Activated T-helper 1 cell treated with anti-CD3 and anti-CD28 coated beads, Interleukin-12 subunit alpha, Interleukin-12 subunit beta, Interleukin-2, Interleukin-4 antibody, amounts not matched to agents 30 ng/mL and 10 ng/mL and 1 ng/mL, durations not matched to agents 14 hours and 24 hours and 36 hours (primary cell): ENCODE measurements at places on chromosomes 16 and 17.
A peak's percentile ranks its signal among the peaks of the same experiment; 100 is the strongest.

- no peak for DNase-seq
- H3K27me3 ChIP-seq: peaks cover 12% of the 10 kb centered on the region
- no peak overlapping the region for H3K27ac ChIP-seq
- H3K36me3 ChIP-seq: no peaks in the 10 kb centered on the region
- no peaks in the 10 kb centered on the region for H3K4me1 ChIP-seq
These were observed 5.0 kb upstream of the PVALEF start for GRCh38 chr17:81160306-81160705.

GRCh38 chr17:82687375-82687861 is 11.1 kb downstream of the RAB40B start:
- no peaks in the 10 kb centered on the region for H3K27me3 ChIP-seq
- DNase-seq: no peak
- no peaks in the 10 kb centered on the region for H3K36me3 ChIP-seq
- H3K4me1 ChIP-seq: peaks cover 7% of the 10 kb centered on the region
- H3K27ac ChIP-seq: no peak overlapping the region

- peaks cover 65% of the 10 kb centered on the region for H3K27me3 ChIP-seq
- H3K27ac ChIP-seq: no peak overlapping the region
- H3K4me3 ChIP-seq: no peak overlapping the region
- DNase-seq: peak; percentile 67
These were observed 41.5 kb downstream of the CD300LF start for GRCh38 chr17:74671031-74671771.

DNA sequence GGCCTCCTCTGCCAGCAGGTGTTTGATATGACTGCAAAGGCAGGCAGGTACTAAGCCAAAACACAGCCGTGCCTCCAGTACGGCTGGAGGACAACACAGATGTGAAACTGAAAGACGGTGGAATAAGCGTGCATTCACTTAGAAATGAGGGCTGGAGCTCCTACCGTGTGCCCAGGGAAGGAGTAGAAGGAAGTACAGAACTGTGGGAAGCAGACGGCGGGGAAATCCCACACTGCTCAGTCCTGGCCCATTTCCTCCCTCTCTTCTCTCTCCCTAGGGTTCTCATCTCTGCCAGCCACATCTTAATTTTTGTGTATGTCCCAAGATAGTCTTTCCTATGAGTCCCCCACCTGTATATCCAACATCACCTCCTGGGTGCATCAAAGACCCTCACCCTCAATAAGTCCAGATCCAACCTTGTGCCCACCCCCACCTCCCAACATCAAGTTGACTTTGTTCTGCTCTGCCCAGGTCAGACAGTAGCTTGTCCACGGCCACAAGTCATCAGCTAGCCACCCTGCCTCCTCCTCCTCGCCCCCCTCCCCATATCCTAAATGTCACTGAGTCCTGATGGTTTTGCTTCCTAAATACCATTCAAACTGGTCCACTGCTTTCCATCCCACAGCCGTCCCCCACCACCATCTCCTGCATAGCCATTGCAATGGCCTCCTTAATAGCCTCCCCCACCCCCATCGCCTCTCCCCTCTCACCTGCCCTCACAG is 77.1 kb upstream of the RPL38 start:
- H3K4me1 ChIP-seq: no peaks in the 10 kb centered on the region
- H3K27me3 ChIP-seq: peaks cover 1% of the 10 kb centered on the region
- DNase-seq: no peak

DNA sequence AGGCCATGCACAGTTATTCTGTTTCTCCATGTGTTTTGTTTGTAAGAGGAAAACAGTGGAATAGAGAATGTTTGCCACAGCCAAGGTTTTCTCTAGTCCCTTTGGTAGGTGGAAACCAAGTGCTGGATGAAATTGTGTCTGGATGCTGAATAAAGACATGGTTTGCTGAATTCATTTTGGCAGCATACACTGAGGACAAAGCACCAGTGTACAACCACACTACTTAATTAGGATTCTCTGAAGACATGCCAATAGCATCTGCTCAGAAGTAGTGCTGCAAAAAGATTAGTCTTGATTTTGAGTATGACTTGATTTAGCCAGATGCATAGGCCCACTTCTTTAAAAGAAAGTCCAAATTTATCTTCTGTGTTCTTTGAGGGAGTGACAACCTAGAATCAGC is 230.5 kb upstream of the CACNG5 start:
- no peak overlapping the region for H3K27ac ChIP-seq
- no peak for DNase-seq
- peaks cover 23% of the 10 kb centered on the region for H3K36me3 ChIP-seq
- H3K27me3 ChIP-seq: no peaks in the 10 kb centered on the region

- DNase-seq: no peak
- H3K36me3 ChIP-seq: no peaks in the 10 kb centered on the region
- no peak overlapping the region for H3K4me3 ChIP-seq
- H3K4me1 ChIP-seq: peaks cover 34% of the 10 kb centered on the region
These were observed 185.5 kb downstream of the LGALS9B start for GRCh38 chr17:20281860-20282259.

- no peak overlapping the region for H3K27ac ChIP-seq
- DNase-seq: no peak
- peaks cover 15% of the 10 kb centered on the region for H3K27me3 ChIP-seq
- H3K36me3 ChIP-seq: no peaks in the 10 kb centered on the region
- H3K4me1 ChIP-seq: no peaks in the 10 kb centered on the region
These were observed 22.9 kb upstream of the NKD1 start for GRCh38 chr16:50525262-50525661.

- DNase-seq: no peak
- H3K27ac ChIP-seq: peak overlapping the region; percentile 84
- peaks cover 34% of the 10 kb centered on the region for H3K4me1 ChIP-seq
- peaks cover 32% of the 10 kb centered on the region for H3K27me3 ChIP-seq
These were observed 92.9 kb downstream of the RGS9 start for GRCh38 chr17:65230040-65230439.

DNA sequence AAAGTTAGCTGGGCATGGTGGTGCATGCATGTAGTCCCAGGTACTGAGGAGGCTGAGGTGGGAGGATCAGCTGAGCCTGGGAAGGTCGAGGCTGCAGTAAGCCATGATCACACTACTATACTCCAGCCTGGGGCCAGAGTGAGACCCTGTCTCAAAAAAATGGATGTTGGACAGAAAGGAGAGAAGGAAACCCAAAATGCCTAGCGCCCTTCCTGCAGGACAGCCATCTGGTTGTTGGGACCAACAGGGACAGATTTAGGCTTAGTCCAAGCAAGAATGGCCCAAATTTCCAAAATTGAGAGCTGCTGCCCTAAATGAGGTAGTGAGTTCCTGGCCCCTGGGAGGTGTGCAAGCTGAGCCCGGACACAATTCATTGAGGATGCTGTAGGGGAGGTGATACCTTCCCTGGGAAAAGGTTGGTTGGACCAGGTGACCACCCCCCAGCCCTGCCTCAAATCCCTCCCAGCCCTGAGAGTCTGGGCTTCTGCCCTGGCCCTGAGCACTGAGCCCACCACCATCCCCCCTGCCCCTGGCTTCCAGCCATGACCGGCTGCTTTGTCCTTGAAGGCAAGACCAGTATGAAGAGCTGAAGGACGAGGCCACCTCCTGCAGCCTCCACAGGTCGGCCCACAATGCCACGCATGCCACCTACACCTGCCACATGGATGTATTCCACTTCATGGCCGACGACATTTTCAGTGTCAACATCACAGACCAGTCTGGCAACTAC is 35.1 kb downstream of the IL21R start:
- H3K4me3 ChIP-seq: no peak overlapping the region
- H3K27me3 ChIP-seq: peaks cover 2% of the 10 kb centered on the region
- peak overlapping the region; percentile 63 for H3K27ac ChIP-seq
- peaks cover 24% of the 10 kb centered on the region for H3K4me1 ChIP-seq
- H3K36me3 ChIP-seq: peaks cover 66% of the 10 kb centered on the region

GRCh38 chr16:12345349-12345748 is 368.8 kb downstream of the SNX29 start:
- no peak overlapping the region for H3K27ac ChIP-seq
- no peaks in the 10 kb centered on the region for H3K27me3 ChIP-seq
- H3K4me3 ChIP-seq: no peak overlapping the region
- no peaks in the 10 kb centered on the region for H3K4me1 ChIP-seq
- DNase-seq: no peak

DNA sequence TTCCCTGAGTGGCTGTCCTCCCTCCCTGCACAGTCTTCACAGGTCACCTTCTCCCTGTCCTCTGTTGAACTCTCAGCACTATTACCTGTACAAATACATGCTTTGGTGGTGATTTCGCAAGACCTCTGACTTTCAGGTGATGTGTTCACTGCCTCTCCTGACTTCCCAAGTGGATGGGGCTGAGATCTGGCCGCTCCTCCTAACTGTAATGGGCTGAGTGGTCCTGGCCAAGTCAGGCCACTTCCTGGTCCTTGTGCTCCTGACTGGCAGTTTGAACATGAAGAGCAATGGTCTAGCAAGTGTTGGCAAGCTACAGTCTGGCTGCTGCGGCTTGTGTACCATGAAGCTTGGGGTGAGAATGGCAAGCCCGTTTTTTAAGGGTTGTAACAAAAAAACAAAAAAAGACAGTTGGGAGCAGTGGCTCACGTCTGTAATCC is 11.7 kb upstream of the TMED6 start:
- H3K27me3 ChIP-seq: no peaks in the 10 kb centered on the region
- H3K36me3 ChIP-seq: peaks cover 42% of the 10 kb centered on the region
- no peak overlapping the region for H3K4me3 ChIP-seq
- H3K4me1 ChIP-seq: peaks cover 16% of the 10 kb centered on the region

DNA sequence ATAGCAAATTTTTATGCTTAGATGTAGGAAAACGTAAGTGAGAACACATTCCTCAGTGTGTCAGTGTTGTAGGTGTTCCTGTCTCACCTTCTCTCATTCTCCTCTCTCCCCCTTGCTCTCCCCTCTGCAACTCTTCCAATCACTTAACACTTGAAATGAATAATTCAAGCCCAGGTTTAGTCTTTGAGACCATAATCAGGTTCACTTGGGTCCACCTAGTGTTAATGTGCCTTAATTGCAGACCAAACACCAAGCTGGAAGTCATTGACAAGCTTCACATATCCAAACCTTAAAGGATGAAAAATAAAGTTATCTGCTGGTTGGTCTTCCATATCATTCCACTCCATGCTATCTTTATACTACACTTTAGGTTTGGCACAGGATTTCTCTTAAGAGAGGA is 37.0 kb downstream of the STXBP4 start:
- no peak for DNase-seq
- H3K4me1 ChIP-seq: no peaks in the 10 kb centered on the region
- H3K27me3 ChIP-seq: no peaks in the 10 kb centered on the region
- no peak overlapping the region for H3K4me3 ChIP-seq
- peaks cover 2% of the 10 kb centered on the region for H3K36me3 ChIP-seq
- no peak overlapping the region for H3K27ac ChIP-seq

- no peak overlapping the region for H3K4me3 ChIP-seq
- H3K27me3 ChIP-seq: peaks cover 2% of the 10 kb centered on the region
- H3K4me1 ChIP-seq: peaks cover 9% of the 10 kb centered on the region
- no peak for DNase-seq
- no peak overlapping the region for H3K27ac ChIP-seq
These were observed 254.6 kb downstream of the MRTFB start for GRCh38 chr16:14325502-14326401.

GRCh38 chr16:364595-365491 is 5.5 kb downstream of the MRPL28 start:
- DNase-seq: no peak
- peaks cover 1% of the 10 kb centered on the region for H3K27me3 ChIP-seq
- H3K36me3 ChIP-seq: peaks cover 4% of the 10 kb centered on the region
- H3K4me3 ChIP-seq: no peak overlapping the region

- no peak overlapping the region for H3K27ac ChIP-seq
- H3K4me3 ChIP-seq: no peak overlapping the region
- no peaks in the 10 kb centered on the region for H3K27me3 ChIP-seq
- no peaks in the 10 kb centered on the region for H3K4me1 ChIP-seq
- DNase-seq: no peak
These were observed 312.2 kb downstream of the RBFOX1 start for GRCh38 chr16:7644811-7645210.

DNA sequence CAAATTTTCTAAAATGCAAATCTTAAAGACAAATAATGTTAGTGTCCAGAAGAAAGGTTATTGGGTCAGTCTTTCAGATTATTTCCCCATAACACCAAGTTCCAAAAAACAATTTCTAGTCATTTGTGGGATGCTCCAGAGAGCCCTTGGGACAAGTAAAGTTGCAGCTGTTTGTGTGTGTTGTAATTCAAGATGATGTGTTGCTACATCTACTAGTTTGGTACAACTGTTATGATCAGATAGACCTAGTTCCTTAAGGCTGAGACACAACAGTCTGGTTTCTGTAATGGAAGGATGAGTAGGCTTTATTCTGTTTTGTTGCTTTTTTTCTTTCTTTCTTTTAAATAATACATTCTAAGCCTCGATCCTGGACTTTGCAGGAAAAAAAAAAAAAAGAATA is 41.9 kb downstream of the PIGL start:
- no peak overlapping the region for H3K4me3 ChIP-seq
- peaks cover 11% of the 10 kb centered on the region for H3K4me1 ChIP-seq
- DNase-seq: no peak
- H3K27me3 ChIP-seq: no peaks in the 10 kb centered on the region

- H3K36me3 ChIP-seq: peaks cover 4% of the 10 kb centered on the region
- DNase-seq: no peak
- peak overlapping the region; percentile 11 for H3K4me3 ChIP-seq
- no peak overlapping the region for H3K27ac ChIP-seq
- peaks cover 27% of the 10 kb centered on the region for H3K27me3 ChIP-seq
These were observed 4.7 kb upstream of the PRR29 start for GRCh38 chr17:63993368-63993985.

DNA sequence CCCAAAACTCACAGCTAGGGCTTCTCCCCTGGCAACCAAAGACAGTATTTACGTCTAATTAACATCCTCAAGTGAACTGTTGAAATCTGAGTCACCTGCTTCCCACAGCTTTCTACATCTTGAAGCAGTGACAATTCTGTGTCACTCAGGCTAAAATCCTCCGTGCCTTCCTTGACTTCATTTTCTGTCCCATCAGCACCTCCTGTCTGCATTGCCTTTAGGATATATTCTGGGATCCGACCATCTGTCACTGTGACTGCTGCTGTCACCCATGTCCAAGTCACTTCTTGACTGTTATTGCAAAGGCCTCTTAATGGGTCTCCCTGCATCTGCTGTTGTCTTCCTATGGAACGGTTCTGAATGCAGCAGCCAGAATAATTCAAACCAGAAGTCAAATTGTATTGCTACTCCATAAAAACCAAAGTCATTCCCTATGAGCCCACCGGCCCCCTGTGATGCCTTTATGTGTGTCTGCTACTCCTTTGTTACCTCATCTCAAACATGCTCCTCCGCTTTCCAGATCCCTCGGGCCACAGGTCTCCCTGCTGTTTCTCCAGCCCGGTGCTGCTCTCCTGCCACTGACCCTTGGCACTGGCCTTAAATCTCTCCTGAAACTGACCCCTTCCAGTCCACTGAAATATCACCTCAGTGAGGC is 56.9 kb downstream of the WWP2 start:
- H3K4me3 ChIP-seq: no peak overlapping the region
- H3K27me3 ChIP-seq: no peaks in the 10 kb centered on the region
- H3K36me3 ChIP-seq: peaks cover 15% of the 10 kb centered on the region
- H3K4me1 ChIP-seq: peaks cover 4% of the 10 kb centered on the region

DNA sequence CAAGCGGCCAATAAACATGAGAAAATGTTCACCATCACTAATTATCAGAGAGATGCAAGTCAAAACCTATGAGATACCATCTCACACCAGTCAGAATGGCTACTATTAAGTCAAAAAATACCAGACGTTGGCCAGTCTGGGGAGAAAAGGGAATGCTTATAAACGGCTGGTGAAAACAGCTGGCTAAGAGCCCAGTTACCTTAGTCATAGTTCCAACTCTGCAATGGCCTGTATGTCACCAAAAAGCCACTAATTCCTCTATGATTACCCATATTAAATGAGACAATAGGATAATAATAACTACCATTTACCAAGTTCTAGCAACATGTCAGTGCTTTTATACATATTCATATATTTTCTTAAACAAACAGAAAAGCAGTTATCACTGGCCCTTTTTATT is 42.9 kb upstream of the CDRT4 start:
- no peaks in the 10 kb centered on the region for H3K4me1 ChIP-seq
- no peaks in the 10 kb centered on the region for H3K27me3 ChIP-seq
- H3K4me3 ChIP-seq: no peak overlapping the region
- H3K36me3 ChIP-seq: peaks cover 14% of the 10 kb centered on the region
- no peak overlapping the region for H3K27ac ChIP-seq
- DNase-seq: no peak
